ENCODE measurements at places on chromosomes 2 and 18.

GRCh38 chr2:42297322-42297936, 63.6 kb downstream of the COX7A2L start:
- no peak for DNase-seq

DNA sequence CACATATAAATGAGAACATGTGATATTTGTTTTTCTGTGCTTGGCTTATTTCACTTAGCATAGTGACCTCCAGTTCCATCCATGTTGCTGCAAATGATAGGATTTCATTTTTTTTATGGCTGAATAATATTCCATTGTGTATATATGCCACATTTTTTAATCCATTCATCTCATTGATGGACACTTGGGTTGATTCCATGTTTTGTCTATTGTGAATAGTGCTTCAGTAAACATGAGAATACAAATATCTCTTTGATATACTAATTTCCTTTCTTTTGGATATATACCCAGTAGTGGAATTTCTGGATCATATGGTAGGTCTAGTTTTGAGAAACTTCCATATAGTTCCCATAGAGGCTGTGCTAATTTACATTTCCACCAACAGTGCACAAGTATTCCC, 3.7 kb upstream of the NEMP2 start:
- DNase-seq = no peak

DNA sequence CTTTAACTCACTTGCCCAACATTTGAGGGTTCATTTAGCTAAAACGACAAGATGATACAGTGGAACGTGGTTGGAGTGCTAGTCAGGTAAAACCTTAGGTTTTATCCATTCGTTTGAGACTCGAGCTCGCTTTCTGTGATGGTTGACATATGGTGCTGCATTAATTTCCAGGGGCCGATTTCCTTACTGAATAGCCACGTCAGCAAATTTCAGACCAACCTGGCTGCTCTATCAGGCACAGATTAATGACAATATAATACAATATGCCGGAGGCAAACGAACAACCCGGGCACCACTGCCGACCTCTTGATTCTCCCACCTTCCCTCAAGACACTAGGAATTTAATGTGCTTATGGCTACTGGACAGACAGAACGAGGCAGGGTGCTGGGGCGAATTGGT, 42.0 kb downstream of the NABP1 start:
- DNase-seq = no peak

GRCh38 chr2:193943406-193943960, 1713.5 kb upstream of the SLC39A10 start:
- DNase-seq = no peak

DNA sequence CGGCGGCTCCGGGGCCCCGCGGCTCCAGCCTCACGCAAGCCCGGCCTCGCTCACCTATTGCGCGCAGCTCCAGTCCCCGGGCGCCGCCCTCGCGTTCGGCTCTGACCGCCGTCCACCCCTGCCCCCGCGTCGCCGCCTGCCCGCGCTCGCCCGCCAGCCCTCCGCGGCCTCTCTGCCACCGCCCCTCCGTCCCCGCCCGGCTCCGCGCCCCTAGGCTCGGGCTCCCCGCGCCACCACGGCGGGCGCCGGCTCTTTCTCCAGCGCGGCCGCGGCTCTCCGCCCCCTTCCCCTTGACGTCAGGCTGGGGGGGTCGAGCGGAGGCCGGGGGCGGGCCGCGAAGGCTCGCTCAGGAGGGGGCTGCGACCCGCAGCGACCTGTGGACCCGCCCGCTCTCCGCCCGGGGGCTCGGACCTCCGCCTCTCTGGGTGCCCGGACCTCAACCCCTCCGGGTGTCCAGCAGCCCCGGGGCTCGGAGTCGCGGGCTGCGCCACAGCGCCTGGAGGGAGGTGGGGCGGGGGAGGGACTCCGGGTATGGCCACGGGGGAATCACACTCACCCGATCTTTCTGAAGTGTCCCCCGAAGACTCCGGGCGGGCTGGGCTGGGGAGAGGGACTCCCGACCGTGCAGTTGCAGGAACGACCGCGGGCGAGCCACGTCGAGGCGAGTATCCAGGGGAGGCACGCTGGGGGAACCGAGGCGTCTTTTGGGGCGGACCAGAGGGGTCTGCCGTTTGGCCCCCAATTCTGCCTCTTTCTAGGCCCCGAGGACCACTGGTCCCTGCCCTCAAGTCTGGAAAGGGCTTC, at the start of gene SEMA4C:
Gene SEMA4C (minus strand): TSS at position 259 of the 804 bp plus-strand sequence. CDS start 2,194 bp downstream, outside the sequence.
- DNase-seq = no peak

DNA sequence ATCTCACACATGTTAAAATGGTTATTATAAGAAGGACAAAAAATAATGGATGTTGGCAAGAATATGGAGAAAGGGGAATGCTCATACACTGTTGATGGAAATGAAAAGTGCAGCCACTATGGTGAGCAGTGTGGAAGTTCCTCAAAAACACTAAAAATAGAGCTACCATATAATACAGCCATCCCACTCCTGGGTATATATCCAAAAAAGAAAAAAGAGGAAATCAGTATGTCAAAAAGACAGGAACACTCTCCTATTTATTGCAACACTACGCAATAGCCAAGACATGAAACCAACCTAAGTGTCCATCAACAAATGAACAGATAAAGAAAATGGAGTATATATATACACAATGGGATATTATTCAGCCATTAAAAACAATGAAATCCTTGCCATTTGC, 642.6 kb downstream of the RNF144A start:
- no peak for DNase-seq
